Suprapubic skin (tissue), 4 donors: ENCODE measurements at places on chromosomes 16 and 17. TPM values are rescaled to one million over a fixed set of nuclear protein-coding genes. Genes with fewer than 3 reads are reported as not detected.

Gene MYBBP1A
- 81.0 TPM for total RNA-seq

Gene TPSG1
- not detected for total RNA-seq

Gene KRT40
- total RNA-seq, result 3.9 TPM

DNA sequence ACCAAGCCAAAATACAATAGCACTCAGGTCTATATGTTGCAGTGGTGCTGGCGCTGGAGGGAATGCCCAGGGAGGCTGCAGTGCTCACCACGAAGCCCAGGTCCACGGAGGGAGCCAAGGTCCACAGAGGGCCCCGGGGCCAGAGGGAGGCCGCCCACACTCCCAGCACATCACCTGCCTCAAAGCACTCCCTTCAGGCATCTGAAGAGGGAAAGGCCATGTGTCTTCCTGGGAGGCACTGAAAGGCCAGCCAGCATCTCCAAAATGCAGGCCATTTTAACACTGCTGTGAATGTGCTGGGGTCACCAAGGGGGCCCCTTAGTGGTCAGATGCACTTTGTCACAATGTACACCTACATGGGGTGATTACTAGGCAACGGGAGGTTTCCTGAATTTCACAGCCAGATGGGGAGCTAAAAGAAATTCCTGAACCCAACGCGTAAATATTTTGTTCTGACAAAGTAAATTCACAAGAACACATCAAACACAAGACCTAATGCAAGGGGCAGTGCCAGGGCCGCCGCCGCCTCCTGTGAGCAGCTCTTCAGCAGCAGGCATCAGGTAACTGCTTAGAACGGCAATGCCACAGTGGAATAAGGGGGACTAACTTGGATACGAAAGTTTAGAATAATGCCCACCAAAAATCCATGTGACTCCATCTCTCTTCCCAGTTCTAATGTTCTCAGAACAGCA lies 42.8 kb downstream of the USP22 start:
- H3K4me3 ChIP-seq, result no peak overlapping the region
- no peak for DNase-seq
- H3K27ac ChIP-seq, result no peak overlapping the region
- H3K4me1 ChIP-seq, result peaks cover 16% of the 10 kb centered on the region
- H3K36me3 ChIP-seq, result peaks cover 55% of the 10 kb centered on the region
- no peaks in the 10 kb centered on the region for H3K27me3 ChIP-seq

DNA sequence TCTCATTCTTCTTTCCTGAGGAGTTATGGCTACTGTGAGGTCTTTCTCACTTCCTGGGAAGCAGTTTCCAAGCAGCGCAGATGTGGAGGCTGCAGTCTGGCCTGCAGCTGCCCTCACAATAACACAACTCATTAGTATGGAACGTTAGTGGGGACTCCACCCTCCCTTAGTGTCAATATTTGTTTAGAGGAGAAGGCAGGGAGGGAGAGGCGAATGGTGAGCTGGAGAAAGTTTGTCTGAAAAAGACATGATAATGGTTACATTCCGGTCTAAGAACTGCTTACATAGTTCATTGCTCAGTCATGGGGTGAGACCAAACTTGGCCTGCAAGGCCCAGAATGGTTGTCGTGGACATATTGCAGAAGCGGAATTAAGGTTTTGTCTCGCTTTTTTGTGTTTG lies 170.2 kb downstream of the HS3ST3B1 start:
- H3K4me3 ChIP-seq, result no peak overlapping the region
- no peaks in the 10 kb centered on the region for H3K4me1 ChIP-seq
- H3K27me3 ChIP-seq, result no peaks in the 10 kb centered on the region

DNA sequence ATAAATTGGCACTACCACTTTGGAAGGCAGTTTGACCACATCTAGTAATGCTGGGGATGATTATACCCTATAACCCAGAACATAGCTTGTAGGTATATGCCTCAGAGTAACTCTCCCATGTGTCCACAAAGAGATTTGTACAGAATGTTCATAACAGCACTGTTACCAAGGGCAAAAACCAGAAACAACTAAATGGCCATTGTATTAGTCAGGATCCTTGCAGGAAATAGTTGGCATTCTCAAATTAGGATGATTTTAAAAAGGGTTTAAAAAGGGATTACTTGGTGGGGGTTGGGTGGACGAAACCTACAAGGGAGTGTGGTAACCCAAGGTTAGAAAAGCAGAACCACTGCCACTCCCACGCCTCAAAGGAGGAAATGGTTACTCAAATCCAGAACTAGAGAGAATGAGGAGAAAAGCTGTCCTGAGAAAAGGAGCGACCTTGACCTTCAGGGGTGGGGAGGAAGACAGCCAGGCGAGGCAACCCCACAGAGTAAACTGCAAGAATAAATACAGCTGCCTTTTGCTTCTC lies 2.1 kb downstream of the CPPED1 start:
- DNase-seq, result no peak
- peak overlapping the region; percentile 63 for H3K27ac ChIP-seq
- H3K4me3 ChIP-seq, result no peak overlapping the region
- peaks cover 22% of the 10 kb centered on the region for H3K4me1 ChIP-seq
- H3K27me3 ChIP-seq, result no peaks in the 10 kb centered on the region

DNA sequence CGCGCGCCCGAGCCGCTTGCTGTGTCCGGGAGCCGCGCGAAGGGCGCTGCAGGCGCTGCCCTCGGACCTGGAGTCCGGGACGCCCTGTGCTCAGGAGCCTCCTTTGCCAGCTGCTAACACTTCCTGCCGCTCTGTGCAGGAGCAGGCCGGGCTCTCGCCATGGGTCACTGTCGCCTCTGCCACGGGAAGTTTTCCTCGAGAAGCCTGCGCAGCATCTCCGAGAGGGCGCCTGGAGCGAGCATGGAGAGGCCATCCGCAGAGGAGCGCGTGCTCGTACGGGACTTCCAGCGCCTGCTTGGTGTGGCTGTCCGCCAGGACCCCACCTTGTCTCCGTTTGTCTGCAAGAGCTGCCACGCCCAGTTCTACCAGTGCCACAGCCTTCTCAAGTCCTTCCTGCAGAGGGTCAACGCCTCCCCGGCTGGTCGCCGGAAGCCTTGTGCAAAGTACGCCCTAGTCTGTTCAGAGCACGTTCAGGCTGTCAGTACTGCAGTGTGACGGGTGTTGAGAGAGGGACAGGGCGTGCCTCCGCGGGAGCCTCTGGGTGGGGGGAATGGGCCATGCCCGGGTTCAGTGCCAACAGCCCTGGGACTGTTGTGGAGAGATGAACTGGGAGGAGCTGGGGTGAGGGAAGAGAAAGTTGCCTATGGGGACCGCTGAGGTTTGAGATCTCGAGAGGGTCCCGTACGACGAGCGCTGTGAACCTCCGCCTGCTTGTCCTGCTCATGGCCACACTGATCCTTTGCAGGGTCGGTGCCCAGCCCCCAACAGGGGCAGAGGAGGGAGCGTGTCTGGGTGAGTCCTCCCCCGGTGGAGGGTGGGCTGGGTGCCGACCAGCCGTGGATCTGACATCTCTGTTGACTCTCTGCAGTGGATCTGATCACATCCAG lies 1.3 kb downstream of the ZNF276 start:
- H3K4me1 ChIP-seq, result peaks cover 46% of the 10 kb centered on the region
- peak overlapping the region; percentile 96 for H3K4me3 ChIP-seq
- DNase-seq, result peak; percentile 87
- H3K27me3 ChIP-seq, result no peaks in the 10 kb centered on the region
- peaks cover 32% of the 10 kb centered on the region for H3K36me3 ChIP-seq

DNA sequence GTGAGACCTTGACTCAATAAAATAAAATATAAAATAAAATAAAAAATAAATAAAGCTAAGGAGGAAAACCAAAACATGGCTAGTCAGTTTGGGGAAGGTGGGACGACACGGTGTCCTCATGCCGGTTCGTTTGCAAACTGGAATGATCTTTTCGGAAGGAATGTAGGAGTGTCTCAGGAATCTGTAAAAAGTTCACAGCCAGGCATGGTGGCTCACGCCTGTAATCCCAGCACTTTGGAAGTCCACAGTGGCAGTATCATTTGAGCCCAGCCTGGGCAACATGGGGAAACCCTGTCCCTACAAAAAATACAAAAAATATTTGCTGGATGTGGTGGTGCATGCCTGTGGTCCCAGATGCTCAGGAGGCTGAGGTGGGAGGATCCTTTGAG lies 14.7 kb upstream of the RPTOR start:
- no peak for DNase-seq
- no peak overlapping the region for H3K27ac ChIP-seq
- peaks cover 32% of the 10 kb centered on the region for H3K27me3 ChIP-seq
- H3K4me3 ChIP-seq, result no peak overlapping the region
- no peaks in the 10 kb centered on the region for H3K4me1 ChIP-seq
- no peaks in the 10 kb centered on the region for H3K36me3 ChIP-seq

DNA sequence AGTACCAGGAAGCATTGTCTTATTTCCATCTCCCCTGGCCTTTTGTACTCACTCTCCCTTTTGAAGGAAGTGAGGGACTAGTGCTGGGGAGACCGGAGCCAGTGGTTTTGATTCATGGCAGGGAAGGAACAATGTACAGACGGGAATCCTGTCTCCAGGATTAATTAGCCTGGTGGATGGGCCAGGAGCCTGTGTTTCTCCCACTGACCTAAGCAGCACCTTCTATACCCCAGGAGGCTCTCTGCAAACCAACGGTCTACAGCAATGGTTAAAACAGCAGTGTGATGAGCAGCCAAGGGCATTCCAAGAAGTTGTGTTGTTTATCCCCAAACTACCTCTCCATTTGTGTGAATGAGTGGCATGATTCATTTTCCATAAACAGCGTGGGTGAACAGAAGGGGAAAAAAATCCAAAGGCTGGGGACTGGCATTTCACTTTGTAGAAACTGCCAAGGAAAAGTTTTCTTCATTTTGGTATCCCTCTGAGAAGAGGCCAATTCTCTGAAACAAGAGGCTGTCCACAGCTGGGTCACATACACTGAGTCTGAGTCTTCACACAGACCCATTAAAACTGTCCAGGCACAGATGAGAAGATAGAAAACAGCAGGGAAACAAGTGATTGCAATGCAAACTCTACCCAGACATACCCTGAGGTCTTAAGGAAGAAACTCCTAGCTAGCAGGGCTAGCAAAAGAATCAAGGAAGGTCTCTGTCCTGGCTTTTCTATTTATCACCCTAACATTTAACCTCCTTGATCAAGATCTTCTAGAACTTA lies 18.1 kb downstream of the ANKFN1 start:
- H3K4me3 ChIP-seq, result no peak overlapping the region
- no peak overlapping the region for H3K27ac ChIP-seq
- no peaks in the 10 kb centered on the region for H3K36me3 ChIP-seq
- H3K27me3 ChIP-seq, result no peaks in the 10 kb centered on the region
- H3K4me1 ChIP-seq, result no peaks in the 10 kb centered on the region
- DNase-seq, result no peak

DNA sequence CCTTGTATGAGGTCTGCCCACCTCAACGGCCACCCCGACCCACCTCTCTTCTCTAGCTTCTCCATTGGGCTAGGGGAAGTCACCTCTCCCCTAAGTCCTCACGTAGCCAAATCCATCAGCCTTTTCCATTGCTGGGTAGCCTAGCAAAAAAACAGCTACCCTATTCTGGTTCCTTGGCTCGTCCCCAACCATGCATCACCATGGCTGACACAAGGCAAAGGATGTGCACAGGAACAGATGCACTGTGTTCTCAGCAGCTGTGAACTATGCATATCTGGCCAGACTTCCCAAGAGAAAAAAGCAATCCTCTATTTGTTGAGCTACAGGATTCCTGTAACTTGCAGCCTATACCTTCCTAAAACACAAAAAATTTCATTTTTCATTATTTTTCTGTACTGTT lies 22.0 kb upstream of the FLCN start:
- DNase-seq, result peak; percentile 32
- H3K27me3 ChIP-seq, result no peaks in the 10 kb centered on the region
- peaks cover 96% of the 10 kb centered on the region for H3K36me3 ChIP-seq
- no peaks in the 10 kb centered on the region for H3K4me1 ChIP-seq
- H3K27ac ChIP-seq, result no peak overlapping the region

DNA sequence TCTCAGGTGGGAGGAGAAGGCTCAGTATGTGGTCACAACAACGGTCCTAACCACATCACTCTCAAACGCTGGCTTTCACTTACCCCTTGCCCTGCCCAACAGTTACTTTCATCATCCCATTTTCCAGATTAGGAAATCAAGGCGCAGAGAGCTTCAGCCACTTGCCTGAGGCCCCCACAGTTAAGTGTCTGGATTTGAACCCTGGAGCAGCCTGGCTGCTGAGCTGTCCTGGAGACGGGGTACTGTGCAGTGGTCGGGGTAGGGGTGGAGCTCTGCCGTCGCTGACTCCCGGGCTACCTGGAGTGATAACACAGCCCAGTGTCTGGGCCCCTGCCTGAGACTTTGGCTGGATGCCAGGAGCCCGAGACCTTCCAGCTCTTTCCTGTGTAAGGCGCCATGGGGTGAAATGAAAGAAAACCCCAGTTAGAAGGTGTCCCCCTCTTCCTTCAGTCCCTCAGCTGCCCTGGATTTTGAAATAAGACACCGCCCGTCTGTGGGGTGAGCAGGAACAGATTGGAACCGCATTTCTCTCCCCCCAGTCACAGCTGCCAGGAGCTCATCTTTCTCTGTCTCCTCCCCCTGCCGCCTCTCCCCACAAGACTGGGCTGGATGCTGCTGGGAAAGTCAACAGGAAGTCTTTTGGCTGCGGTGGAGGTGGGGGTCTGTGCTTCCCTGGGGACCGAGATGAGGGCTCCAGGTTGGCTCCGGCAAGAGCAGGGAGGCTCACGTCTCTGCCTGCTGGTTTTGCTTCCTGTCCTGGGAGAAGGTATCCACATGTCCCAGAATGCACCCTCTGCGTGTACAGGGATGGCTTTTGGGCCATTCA lies 280.2 kb downstream of the SEC14L1 start:
- no peaks in the 10 kb centered on the region for H3K27me3 ChIP-seq
- no peak overlapping the region for H3K4me3 ChIP-seq
- no peak for DNase-seq
- H3K27ac ChIP-seq, result peak overlapping the region; percentile 20

GRCh38 chr17:76706817-76707216 lies 3.9 kb downstream of the MXRA7 start:
- H3K4me1 ChIP-seq, result peaks cover 34% of the 10 kb centered on the region
- no peaks in the 10 kb centered on the region for H3K27me3 ChIP-seq
- no peak overlapping the region for H3K27ac ChIP-seq
- no peak overlapping the region for H3K4me3 ChIP-seq
- DNase-seq, result no peak
- no peaks in the 10 kb centered on the region for H3K36me3 ChIP-seq

DNA sequence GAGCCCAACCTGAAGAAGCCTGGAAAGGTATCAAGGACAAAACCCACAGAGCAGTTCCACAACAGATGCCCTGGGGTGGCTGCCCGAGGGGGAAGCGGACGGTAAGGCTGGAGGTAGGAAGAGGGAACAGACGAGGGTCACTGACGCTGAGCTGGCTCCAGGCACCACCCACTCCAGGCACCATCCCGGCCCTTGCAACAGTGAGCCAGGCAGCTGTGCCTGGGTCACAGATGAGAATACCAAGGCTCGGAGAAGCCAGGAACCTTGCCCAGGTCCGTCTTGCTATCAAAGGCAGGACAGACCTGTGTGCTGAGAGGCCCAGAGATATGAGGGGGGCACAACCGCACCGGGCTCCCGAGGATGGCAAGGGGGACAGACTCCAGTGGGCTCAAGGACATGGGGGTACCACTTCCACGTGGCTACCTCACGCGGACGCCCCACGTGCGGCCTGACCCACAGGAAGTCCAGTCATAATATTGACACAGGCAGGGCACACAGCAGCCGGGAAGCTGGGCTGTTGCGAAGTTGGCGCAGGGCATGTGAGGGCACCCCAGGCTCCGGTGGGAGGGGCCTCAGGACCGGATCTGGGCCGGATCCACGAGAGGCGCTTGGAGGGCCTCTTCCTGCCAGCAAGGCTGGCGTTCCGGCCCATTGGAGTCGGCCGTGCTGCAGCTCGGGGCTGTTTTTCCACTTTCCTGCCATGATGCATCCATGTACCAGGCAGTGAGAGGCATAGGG lies 29.9 kb downstream of the PEMT start:
- no peaks in the 10 kb centered on the region for H3K36me3 ChIP-seq
- H3K4me1 ChIP-seq, result peaks cover 37% of the 10 kb centered on the region
- no peaks in the 10 kb centered on the region for H3K27me3 ChIP-seq
- H3K4me3 ChIP-seq, result no peak overlapping the region
- peak overlapping the region; percentile 76 for H3K27ac ChIP-seq
